ENCODE measurements at places on chromosomes 7 and 10.

DNA sequence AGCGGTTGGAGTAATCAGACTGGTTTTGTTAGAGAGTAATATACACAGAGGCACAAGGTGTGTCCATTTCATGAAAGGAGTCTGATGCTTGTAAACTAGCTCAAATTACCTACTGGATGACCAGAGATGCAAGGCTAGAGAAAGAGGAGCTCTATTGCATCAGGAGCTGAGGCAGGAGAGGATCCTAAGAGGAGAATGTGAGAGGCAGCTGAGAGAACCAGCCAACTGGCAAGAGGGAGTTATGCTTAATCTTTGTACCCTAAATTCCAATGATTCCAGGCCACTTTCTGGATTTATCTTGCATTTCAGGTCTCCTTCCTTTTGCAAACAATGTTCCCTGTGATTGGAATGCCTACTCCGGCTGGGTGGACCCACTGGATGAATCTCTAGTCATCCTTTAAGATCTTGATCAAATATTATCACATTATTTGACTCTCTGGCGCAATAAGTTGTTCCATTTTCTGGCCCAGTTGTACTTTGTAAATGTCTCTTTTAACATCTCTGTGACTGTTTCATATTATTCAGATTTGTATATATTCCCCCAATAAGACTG lies 57.5 kb upstream of the PTPN12 start:
- no peak for DNase-seq

DNA sequence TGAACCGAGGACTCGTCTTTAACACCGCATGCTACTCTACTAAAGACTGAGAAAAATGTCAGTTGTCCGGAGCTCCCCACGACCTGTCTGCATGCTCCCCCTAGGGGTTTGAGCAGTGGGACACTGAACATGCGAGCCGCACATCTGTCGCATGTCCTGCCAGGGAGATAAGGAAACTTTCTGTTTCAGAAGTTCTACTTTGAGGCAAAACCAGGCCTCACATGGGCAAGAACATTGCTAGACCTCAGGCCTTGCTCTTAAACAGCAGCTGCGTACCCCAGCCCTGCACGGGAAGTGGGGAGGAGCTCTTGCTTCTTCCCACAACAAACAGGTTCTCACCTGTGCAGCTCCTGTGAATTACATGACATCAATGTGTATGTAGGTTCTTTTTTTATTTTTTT lies 30.3 kb upstream of the HERPUD2 start:
- DNase-seq = peak; percentile 26

GRCh38 chr7:22579961-22580360 lies 80.0 kb upstream of the STEAP1B start:
- no peak for DNase-seq

DNA sequence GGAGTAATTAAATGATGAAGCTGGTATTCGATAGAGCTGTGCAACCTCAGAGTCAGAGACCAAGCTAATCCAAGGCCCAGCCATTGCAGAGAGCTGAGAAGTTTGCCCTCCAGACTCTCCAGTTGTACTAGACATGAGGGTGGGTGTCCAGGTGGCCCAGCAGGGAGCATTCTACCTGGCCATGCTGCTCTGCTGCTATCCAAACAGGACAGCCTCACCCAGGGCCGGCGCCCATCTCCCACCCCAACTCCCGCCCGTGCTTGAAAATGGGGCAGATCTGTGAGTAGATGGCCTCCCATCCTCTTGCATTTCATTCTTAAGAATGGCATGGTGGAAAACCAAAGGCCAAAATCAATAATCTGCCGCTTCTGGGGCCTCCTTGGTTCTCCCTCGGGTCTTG lies 124.2 kb downstream of the TCERG1L start:
- no peak for DNase-seq

- peak; percentile 71 for DNase-seq
These were observed 21.3 kb downstream of the TMEM176B start for GRCh38 chr7:150778738-150779301.

- DNase-seq = no peak
These were observed 1120.7 kb downstream of the GATA3 start for GRCh38 chr10:9175200-9175599.

DNA sequence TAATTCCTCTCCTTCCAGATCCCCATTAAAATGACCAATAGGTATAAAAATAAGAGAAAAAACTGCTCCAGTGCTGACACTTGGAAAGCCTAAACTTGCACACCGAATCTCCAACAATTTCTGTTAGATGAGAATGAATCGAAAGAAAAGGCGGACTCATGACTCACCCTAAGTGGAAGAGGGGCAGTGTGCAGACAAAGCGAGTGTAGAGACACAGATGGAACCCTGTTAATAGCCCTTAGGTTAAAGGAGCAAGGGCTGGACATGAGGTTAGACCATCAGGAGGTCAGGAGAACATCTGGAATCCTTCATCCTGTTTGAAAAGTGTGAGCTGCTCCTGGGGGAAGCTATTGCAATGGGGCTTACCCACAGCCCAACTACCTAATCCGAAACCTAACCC lies 103.4 kb upstream of the GLI3 start:
- DNase-seq = no peak

- DNase-seq = no peak
These were observed 166.9 kb downstream of the PTPRN2 start for GRCh38 chr7:158420591-158421340.

DNA sequence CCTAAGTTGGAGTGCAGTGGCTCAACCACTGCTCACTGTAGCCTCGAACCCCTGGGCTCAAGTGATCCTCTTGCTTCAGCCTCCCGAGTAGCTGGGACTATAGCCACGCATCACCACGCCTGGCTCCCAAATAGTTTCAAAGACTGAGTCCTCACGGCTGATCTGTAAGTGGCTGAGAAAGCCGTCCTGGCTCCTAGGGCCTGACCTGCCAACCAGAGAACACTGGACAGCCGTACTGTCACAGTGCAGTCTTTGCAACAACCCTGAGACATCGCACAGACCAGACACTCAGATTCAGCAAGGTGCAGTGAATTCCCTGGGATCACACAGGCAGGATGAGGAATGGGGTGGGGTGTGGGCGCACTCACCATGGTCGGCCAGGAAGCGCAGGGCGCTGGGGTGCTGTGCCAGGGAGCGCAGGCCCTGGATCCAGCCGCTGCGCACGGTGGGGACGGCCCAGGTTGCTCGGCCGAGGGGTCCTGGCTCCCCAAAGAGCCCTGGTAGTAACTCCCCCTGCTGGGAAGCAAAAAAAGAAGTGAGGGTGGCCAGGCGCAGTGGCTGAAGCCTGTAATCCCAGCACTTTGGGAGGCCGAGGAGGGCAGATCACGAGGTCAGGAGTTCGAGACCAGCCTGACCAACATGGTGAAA lies 10.7 kb downstream of the BRAT1 start:
- DNase-seq = no peak

DNA sequence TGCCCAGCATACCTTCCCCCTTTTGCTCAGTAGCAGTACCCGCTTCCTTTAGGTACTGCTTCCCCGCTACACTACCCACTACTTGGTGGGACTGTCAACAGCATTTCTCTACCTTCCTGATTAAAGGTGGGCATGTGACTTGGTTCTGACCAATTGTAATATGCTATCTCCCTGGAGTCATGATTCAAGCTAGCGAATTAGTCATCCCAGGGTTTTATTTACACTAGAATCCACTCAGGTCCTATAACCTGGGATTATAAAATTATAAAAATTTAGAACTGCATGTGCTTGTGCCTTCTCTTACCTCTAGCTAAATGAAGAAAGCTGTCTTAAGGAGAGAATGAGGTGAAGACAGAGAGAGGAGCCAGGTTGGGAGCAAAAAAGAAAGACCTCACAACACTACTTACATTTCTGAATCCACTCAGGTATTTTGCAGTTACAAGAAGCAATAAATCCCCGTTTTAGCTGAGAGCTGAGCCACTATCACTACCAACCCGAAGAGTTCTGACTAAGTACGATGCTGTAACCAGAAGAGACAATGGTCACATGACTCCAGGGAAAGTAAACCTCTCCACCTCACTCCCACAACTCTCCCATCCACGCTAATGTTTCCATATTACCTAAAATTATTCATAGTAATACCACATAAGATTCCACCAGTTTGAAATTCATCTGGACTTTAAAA lies 9.7 kb downstream of the GBX1 start:
- DNase-seq = no peak

DNA sequence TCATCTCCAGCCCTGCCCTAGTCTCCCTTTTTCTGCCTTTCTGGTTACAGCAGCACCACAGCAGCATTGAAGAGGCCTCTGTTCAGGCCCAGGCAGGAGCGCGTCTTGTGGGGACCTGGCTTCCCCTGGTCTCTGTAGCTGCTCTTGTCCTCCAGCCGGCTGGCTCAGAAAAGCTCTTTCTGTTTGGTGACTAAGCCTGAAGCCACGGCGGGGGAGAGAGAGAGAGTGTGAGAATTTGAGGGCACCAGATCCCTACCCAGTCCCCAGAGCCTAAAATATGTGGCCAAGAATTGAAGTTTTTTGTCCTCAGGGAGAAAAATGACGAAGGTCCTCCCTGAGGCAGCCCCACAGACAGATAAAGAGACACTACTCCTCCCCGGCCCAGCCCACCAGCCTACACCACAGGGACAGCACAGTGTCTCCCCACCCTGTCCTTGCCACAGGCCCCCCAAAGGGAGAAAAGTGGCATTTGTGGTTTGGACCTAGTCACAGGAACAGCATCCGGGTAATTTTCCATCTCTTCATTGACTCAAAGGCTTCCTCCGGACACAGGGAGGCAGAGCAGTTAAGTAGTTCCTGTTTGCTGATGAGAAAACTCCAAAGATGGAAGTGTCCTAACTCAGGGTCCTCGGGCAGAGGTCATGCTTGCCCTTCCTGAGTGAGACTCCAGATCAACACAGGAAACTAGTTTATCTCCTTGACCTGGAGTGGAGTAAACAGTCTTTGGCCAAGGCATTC lies 13.3 kb upstream of the FAM180A start:
- DNase-seq = no peak

GRCh38 chr10:72274730-72275350 lies 1.1 kb downstream of the DDIT4 start:
- peak; percentile 82 for DNase-seq

Data from activated naive CD4-positive, alpha-beta T cell treated with anti-CD3 and anti-CD28 coated beads, Interleukin-2, amount 50 U/mL, for 16 hours (primary cell).